ENCODE measurements at places on chromosomes 11 and 22.

DNA sequence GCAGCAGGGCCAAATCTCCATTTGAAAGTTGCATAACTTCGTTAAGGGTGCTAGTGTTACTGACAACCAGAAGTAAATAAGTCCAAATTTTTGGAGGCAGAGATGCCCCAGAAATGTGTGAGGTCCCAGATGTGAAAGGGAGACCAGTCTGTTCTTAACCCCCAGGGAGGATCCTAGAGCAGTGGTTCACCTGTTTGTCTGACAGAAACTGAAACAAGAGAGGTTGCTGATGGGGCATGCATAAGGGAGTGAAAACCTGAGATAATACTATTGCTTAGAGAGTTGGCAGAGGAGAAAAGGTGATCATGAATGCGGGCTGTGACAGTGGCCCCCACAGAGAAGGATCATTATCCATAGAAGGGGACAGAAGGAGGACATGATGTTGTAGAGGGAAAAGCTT lies 3.8 kb downstream of the CBLIF start:
- no peak for DNase-seq

DNA sequence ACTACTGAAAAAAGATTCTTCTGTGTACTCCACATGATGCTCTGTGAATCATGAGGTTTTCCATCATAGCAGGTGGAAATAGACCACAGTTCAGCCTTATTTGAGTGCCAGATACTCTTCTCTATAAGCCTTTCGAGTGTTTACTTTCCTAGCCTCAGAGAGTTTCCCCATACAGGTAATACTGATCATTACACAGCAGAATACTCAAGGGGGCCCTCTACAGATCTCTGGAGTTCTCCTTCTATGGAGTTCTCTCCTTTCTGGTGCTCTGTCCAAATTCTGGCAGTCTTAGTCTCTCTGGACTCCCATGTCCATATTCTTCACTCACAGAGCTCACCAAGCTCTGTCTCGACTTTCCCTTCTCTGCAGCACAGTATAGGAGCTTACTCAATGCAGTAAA lies 175.7 kb upstream of the CARD18 start:
- no peak for DNase-seq

- DNase-seq, result no peak
Observed at GRCh38 chr11:20177136-20177535, 16.9 kb upstream of the DBX1 start.

GRCh38 chr11:14969901-14970323 lies 2.2 kb downstream of the CALCA start:
- no peak for DNase-seq

GRCh38 chr11:36746886-36747710 lies 149.1 kb upstream of the RAG2 start:
- peak; percentile 50 for DNase-seq

DNA sequence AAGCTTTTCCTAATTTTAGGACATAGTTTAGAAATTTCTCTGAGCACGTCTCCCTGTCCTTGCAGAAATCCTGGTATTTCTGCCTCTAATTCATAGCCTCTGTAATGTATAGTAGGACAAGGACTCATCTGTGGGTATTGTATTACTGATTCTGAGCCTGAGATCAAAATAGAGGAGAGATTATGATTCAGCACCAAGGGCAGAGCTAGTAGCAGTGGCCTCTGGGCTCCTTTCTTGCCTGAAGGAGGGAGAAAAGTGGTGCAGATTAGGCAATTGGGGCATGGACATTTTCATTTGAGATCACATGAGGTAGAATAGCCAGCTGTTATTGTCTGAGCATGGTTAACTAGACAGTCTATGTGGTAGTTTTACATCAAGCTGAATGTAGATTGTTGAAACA lies 2.8 kb downstream of the MADD start:
- DNase-seq, result no peak

GRCh38 chr22:40247976-40248375 lies 70.3 kb downstream of the TNRC6B start:
- DNase-seq, result no peak

DNA sequence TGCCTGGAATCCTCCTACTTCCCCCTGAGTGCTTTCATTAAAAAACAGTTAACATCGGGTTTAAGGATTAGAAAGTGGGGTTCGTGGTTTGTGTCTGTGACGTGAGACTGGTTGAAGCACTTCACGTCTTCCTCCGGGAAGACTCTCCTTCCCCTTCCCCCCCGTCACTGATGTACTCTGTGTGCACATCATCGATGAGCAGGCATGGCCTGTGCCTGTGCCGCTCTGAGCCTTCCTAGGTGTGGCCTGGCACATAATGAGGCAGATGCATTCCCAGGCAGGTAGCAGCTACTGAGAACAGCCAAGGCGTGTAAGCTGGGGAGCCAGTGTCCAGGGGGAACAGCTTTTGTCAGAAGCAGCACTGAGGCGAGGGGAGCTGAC lies 93.8 kb downstream of the BCR start:
- no peak for DNase-seq

- no peak for DNase-seq
Observed at GRCh38 chr11:95780544-95780943, 9.0 kb downstream of the FAM76B start.

GRCh38 chr11:35011389-35011788 lies 95.0 kb downstream of the PDHX start:
- DNase-seq, result no peak

DNA sequence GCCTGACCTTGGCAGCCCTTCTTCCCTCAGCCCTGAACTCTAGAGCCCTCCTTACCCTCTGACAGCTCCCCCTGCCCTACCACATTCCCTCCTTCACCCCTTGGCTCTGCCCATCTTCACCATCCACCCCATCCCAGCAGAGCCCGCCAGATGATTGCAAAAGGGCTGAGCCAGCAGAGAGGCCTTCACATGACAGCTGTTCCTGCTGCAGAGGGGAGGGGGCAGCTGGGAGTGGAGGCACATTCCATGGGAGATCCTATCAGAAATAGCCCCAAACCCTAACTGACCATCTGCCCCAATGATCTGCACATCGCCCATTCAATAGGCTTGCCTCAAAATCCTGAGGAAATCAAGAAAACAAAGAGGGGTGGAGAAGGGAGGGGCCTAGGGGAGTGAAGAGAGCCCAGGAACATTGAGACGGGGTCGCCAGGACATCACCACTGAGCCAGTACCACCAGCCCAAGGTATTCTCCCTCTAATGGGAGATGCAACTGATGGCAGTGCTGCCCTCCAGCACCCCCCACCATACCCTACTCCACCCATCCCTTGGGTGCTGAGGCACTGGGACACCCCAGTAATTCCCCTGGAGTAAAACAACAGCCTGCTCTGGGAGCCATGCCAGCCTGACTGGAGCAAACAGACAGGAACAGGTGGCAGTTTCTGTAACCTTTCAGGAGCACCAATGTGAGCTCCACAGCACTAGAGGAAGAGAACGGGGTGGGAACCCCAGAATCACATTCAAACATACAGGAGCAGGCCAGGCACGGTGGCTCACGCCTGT lies 8.0 kb upstream of the AHNAK start:
- DNase-seq, result no peak

DNA sequence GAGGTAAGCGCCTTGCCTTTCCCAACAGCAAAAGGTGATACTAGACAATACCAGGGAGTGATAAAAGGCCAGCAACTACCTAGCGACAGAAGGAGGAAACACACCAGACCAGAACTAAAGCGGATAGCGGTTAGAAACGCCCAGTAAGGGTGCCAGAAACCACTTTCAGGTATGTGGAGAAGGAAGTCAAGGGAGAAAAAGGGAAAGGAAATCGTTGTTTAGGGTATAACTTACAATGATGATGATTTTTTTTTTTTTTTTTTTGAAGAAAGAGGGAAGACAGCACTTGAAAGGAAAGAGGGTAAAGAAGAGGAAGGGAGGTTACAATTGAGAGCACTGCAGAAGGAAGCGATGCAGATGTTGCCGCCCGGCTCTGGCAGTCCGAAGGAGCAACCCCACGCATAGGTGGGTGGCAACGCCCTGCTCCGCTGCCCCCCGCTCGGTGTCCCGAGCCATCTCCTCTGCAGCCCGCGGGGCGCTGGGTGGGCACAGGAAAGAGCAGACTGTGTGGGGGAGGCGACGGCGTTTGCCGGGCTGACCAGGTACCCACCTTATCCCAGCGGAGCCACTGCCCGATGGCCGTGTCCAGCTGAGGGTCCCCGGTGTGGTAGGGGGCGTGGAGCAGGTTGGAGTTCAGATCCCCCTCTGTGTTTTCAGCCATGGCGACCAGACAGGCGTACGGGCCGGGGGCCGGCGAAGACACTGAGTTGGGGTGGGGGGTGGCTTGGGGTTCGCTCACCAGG lies 561 bp downstream of the PGM2L1 start:
- DNase-seq, result no peak

DNA sequence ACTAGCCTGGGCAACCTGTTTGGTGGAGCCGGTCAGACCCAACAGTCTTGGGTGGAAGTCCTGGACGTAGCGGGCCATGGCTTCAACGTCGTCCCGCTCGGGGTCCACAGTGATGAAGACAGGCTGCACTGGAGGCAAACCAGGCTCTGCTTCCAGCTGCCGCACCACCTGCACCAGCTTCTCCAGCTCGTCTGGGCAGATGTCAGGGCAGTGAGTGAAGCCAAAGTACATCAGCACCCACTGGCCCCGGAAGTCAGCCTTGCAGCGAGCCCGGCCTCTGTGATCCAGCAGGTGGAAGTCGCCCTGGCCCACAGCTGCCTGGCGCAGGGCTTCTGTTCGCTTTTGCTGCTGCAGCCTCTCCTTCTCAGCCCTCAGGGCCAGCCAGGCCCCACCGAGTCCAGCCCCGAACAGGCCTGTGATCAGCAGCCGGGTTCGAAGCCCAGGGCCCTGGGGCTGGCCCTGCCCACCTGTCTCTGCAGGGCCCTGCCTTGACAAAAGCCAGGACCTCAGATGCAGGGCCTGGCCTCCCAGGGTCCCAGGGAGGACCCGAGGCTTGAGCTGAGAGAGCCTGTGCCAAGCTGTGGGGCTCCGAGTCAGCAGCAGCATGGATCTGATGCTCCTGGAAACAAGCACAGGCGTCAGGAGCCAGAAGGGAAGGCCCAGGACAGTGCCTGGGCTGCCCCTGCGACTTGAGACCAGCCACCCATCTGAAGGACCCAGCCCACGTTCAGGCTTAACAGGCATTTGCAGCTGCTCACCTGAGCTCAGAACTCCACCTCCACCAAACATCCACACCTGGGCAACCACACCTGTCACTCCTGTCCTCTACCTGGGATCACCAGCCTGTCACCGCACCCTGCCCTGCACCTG lies 1.4 kb downstream of the SCO2 start:
- no peak for DNase-seq

DNA sequence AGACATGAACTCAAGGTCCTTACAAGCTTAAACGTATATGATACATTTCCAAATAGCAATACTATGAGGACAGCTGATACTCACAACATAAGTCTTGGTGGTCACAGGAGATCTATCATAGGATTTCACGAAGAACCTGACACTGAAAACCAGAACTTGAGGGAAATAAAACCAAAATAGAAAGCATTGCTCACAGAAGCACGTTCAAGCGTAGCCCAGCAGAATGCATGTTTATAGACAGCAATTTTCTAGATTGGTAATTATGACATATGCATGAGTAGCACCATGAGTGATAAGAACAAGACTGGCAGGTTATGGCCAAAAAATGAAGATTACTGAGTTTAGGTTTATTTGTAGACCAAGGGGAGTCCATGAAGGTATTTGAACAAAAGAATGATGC lies 243.5 kb downstream of the ETS1 start:
- no peak for DNase-seq

- DNase-seq, result no peak
Observed at GRCh38 chr11:5548440-5548839, at the start of gene OR52H1. OR52H1 (minus strand) TSS chr11:5548540; CDS start chr11:5545505, 3,035 bp downstream.

DNA sequence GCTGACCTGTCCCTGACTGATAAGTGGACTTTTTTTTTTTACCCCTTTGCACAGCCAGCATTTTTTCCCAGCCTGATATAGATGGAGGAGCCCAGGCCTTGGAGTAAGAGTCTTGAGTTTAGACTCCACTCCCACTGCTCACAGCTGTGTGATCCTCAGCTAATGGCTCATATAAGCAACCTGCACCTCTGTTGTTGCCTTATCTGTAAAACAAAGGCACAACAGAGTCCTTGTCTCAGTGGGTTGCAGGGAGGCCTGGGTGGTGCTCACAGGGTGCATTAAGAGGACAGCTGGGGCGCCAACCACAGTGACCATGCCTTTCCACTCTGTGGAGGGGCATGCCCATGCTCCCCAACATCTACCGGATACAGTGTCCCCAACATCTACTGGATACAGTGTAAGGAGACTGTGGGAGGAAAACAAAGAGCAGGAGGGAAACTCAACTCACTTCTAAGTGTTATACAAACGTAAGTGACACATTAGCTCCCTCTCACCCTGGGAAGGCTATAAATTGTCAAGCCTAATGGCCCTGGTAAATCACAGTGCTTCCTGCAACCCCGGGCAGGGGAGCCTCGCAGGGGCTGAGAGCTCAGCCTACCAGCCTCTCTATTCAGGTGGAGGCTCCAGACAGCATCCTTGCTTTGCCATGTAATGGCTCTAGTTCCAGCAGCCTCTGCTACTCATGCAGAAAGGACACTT lies 109.5 kb downstream of the TENM4 start:
- no peak for DNase-seq

GRCh38 chr22:40641269-40641668 lies 4.8 kb upstream of the MRTFA start:
- DNase-seq, result no peak

GRCh38 chr11:32888805-32889204 lies 3.8 kb upstream of the QSER1 start:
- no peak for DNase-seq

- DNase-seq, result no peak
Observed at GRCh38 chr11:16968196-16968595, 46.0 kb downstream of the PLEKHA7 start.

Measured in NCI-H2081 treated with DMSO at 0.1 percent for 48 hours (cell line).